ENCODE measurements at places on chromosomes 12 and 14.

DNA sequence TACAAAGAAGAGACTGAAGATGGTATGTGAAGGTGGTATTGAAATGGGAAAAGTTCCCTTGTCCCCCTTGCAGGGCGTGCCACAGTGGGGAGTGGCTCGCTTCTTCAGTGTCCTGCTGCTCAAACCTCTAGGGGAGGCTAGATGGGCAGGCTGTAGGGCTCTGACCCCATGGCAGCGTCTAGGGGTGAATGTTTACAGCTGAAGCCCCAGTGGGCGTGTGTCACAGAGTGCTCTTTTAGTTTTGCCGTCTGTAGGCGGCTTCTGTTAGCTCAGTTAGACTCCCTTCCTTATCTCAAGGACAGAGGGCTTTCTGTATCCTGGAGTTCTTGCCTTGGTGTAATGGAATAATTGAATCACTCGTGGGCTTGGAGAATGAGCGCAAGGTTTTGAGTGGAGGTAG, 266.2 kb downstream of the RAD51B start:
- no peak for DNase-seq

DNA sequence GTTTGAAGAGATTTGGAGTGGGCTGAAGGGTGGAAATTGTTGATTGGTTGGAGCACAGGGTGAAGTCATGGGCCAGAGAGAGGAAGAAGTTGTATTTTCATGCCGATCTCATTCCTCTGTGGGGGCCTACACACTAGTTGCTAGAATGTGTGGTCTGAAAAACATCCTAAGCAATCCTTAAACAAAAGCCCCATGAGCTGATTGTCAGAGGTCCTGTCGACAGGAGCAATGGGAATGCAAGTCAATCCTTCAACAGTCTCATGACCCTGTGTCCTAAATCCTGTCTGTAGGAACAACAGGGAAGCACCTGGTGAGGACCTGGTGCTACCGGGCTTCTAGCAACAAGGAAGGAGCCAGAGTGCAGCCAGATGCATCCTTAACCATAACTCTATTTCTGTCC, 324.0 kb upstream of the TMEM132C start:
- DNase-seq = no peak

- DNase-seq = no peak
Measured at GRCh38 chr12:131994589-131994988, 44.8 kb downstream of the EP400 start.

DNA sequence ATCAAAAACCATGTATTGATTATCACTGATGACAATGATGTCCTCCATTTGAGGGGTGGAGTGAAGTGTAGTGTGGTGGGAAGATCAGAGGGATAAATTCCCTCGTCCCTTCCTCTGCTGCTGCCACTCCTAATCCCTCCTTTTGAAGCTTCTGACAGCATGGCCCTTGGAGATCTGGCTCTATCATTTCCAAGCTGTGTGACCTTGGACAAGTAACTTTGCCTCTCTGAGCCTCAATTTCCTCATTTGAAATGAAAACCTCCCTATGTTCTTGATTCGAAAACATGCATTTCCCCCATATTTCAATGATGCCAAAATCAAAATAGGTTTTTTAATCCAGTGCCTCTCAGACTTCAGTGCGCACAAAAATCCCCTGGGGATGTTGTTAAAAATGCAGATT, 231.6 kb downstream of the RBM19 start:
- DNase-seq = no peak

DNA sequence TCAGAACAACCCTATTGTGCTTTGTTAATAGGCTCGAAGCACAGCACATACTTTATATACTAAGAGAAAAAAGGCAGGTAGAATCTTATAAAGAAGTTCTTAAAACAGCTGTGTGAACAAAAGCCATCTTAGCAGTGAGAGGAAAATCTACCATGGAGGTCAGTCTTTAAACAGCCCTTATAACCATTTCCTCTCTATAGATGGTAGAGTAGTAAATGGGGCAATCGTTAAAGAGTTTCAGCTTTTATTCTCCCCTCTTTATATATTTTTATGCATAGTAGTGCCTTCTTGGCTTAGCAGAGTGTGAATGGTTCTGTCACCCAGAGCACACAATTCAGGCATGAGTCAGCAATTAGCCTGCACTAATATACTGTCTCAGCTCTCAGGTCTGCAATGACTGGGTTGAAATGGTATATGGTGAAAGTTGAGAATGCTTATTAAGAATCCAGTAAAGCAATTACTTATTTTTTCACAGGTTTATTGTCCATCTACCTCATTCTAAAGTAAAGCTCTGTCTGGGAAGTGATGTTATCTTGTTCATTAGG, 305.0 kb downstream of the NELL2 start:
- no peak for DNase-seq

GRCh38 chr12:47834199-47834903, 14.6 kb upstream of the HDAC7 start:
- no peak for DNase-seq

GRCh38 chr12:22535478-22535877, 8.9 kb downstream of the C2CD5 start:
- no peak for DNase-seq

DNA sequence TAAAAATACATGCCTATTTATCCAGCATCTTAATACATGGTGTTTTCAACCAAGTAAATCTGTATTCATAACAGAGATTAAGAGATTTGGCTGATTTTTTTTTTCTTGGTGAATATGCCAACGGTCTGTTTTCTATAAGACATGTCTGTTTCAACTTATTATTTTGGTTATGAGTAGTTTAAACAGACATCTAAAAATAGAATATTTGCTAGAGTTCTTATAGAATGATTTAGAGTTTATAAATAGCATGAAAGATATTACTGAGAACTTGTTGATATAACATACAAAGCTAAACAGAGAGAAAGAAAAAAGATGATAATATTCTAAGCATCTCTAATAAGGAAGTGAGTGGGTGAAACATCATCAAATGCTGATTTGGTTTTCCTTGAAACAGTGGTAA, 199.9 kb downstream of the CCDC91 start:
- no peak for DNase-seq

- DNase-seq = no peak
Measured at GRCh38 chr12:14910090-14910915, 24.6 kb upstream of the MGP start.

DNA sequence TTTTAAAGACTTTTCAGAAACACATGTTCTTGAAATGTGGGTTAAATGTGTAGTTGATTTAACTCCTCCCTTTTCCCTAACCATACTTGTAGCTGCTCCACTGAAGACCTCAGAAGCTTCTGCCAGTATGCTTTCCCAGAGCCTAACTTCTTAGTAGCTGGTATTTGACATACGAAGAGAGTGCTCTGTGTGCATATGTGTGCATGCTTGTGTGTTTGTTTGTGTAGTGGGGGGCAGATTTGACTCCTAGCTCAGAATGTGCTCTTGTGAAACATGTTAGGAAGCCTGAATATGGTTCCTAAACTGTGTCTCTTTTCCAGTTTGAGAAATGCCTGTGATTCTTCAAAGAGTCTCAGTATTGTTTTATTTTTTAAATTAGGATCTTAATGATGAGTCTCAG, 420.4 kb downstream of the PCNX1 start:
- DNase-seq = no peak

DNA sequence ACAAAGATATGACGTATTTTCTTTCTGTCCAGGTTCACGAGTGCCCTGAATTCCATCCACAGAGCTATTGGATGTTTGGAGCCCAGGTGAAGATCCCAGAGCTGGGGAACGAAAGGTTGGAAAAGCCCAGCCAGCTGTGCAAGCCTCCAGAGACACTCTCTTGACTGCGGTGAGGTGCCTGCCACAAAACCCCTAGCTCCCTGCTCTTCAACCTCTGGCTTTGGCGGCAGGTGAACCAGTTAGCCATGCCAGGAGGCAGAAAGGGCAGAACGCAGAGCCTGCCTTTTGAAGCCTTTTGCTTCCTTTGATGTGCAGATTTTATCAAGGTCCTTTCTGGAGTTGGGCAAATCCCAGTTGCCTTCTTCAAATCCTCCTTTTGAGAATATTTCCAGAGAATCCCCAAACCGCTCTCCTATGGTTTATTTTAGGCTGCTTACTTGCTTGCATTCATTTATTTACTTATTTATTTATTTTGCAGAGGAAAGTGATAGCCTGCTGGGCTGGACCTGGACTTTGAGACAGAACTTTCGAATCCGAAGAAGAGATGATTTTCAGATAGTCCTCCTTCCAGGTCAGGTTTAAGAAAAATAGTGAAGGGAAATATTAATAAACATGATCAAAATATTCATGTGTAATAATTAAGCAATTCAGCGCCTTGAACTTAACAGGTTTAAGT, 411.2 kb upstream of the TBX3 start:
- no peak for DNase-seq

GRCh38 chr12:4086481-4086880, 187.1 kb upstream of the CCND2 start:
- no peak for DNase-seq

Measured in CD4-positive, alpha-beta T cell (primary cell).